ENCODE measurements at places on chromosomes 4 and X.

GRCh38 chrX:135411893-135412292, 9.9 kb upstream of the SMIM10L2A start:
- no peak for DNase-seq

GRCh38 chr4:120004054-120004453, 62.6 kb downstream of the MAD2L1 start:
- no peak for DNase-seq

DNA sequence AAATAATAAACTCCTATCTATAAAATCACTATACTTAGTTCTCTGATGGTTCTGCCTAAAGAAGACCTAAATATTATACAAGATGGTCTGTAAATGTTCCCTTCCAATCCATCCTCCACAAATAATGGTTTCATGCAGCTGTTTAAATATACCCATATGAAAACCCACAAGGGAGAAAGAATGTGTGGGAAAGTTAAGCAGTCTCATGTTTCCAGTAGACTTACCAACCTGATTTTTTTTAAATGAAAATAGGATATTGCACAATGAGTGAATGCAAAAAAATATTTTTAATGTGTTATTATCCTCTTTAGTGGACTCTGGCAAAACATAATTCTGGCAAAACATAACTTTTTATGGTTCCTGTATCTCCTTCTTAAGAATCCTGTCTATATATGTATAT, 23.3 kb downstream of the CAMK2D start:
- no peak for DNase-seq

DNA sequence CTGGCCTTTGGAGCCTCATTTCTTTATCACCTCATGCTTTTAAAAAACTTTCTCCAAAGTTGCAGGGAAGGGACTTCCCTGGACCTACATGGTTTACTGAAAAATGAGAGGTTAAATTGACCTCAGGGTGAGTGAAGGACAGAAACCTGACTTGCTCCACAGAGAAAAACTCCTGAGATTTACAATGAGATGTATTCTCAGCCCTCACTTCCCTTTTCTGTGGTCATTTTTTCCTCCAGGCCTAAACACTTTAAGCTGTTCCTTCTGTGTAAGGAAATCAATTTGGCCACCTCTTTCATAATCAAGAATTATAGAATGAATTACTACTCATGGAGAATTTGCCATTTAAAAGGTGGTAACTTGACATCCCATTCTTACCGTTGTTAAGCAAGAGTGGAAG, 77.9 kb downstream of the HPGD start:
- DNase-seq: no peak

GRCh38 chr4:185405296-185405999, 8.8 kb downstream of the ANKRD37 start:
- no peak for DNase-seq

- peak; percentile 5 for DNase-seq
Measured at GRCh38 chr4:103786014-103786413, 66.2 kb upstream of the TACR3 start.

GRCh38 chrX:138945219-138945618, 233.7 kb upstream of the FGF13 start:
- DNase-seq: peak; percentile 1

GRCh38 chrX:46597771-46598170, 24.2 kb downstream of the CHST7 start:
- DNase-seq: no peak

GRCh38 chr4:27714073-27714472, 853.4 kb downstream of the STIM2 start:
- DNase-seq: peak; percentile 2

- DNase-seq: no peak
Measured at GRCh38 chrX:123358457-123358856, 174.4 kb downstream of the GRIA3 start.

DNA sequence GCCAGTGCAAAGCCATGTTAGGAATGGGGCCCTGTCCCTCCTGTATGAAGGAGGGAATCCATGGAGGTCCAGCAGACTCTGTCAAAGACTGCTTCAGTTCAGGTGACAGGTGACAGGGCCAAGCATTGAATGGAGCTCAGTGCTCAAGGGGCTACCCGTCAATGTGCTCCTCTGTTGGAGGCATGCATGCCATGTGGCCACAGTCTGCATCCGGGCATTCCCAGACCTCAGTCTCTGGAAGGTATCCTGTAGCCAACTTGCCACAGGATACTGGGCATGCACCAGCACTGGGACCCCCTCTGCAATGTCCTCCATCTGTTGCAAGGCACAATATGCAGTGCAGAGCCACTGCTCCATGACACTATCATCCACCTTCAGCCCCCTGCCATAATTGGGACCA, 136.1 kb upstream of the GATB start:
- no peak for DNase-seq
